ENCODE measurements at places on chromosomes 1 and 21.

- DNase-seq, result no peak
Measured at GRCh38 chr1:201599548-201599947, 60.6 kb downstream of the NAV1 start.

DNA sequence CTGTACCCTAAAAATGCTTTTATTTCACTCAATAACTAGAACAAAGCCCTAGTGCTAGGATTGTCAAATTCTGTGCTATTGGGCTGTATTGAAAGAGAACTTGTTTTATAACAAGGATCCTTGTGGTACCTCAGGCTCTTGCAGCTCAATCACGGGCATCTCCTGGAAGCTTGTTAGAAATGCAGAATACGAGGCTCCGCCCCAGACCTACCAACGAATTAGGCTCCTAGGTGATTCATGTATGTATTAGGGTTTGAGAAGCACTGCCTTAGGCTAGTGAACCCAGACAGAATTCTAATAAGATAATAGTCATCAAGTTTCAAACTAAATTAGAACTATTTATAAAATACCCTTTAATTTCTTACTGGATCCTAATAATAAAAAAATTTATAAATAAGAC, 45.6 kb downstream of the ZZZ3 start:
- no peak for DNase-seq

DNA sequence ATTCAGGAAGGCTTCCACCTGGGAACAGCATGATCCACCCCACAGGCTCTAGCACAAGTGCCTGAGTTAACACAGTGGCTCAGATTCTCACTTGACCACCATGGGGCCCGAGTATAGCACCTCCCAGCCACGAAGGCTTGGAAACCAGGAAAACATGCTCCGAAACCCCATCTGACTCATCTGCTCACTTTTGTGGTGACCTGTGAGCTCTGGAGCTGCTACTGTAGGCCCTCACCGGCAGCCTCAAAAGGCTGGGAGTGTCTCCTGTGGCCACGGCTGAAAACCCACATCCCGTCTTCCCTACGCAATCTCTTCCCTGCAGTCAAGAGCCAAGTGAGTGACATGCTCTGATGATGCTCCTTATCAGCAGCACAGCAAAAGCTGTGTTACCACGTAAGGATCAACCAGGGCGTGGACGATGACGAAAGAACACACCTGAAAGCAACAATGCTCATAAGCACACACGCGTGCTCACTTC, 81.4 kb downstream of the TGFBR3 start:
- peak; percentile 78 for DNase-seq

- no peak for DNase-seq
Measured at GRCh38 chr1:184457500-184457899, 70.7 kb downstream of the C1orf21 start.

DNA sequence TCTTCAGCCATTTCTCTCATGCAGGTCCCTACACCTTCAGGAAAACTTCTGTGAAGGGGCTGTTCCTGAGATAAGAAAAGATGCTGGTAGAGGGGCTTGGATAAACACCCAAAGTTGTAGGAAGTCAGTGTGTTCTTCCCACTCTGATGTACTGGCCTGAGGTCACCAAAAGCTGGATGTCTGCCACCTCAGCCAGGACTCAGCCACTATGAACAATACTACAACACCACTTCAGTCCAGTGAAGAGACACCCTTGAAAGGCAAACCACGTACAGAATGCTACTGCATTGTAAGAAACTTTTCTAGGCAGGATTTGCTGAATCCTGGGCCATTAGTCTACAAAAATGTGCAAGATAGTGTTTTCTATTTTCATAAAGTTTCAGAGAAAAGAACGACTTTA, 2.4 kb downstream of the PTPN14 start:
- DNase-seq, result no peak

DNA sequence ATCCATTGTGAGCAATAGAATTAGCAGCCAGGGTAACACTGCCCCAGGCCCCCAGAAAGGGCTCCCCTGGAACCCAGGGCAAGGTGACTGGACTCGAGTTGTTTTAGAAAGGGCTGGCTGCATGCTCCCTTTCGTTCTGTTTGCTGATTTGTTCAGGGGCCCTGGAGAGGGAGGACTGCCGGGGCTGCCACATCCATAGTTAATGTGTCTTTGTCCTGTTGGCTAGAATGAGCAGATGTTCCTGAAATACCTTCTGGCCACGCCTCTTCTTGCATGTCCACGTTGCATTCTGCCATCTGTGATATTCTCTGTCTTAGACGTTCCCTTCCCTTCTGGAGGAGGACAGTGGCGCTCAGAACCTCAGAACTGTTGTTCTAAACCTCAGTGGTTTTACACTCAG, 118.8 kb downstream of the AJAP1 start:
- DNase-seq, result no peak

- no peak for DNase-seq
Measured at GRCh38 chr21:16891821-16892220, 621.0 kb upstream of the CXADR start.

GRCh38 chr1:199472978-199473377, 554.5 kb upstream of the NR5A2 start:
- no peak for DNase-seq

DNA sequence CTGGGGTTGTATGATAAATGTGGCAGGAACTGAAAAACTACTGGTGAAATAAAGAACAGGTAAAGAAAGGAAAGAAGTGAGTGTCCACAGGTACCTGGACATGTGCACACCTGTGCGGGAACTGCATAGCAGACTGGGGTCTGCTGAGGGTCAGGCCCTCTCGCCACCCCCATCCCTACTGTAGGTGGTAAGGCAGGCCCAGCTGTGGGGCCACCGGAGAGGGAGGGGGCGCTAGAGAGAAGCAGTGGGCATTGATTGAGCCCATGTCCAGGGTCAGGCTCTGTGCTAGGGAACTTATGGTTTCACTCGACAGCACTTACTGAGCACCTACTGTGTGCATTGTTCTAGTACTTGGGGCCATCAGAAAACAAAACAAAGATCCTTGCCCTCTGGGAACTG, 400.5 kb downstream of the MATN1 start:
- no peak for DNase-seq

DNA sequence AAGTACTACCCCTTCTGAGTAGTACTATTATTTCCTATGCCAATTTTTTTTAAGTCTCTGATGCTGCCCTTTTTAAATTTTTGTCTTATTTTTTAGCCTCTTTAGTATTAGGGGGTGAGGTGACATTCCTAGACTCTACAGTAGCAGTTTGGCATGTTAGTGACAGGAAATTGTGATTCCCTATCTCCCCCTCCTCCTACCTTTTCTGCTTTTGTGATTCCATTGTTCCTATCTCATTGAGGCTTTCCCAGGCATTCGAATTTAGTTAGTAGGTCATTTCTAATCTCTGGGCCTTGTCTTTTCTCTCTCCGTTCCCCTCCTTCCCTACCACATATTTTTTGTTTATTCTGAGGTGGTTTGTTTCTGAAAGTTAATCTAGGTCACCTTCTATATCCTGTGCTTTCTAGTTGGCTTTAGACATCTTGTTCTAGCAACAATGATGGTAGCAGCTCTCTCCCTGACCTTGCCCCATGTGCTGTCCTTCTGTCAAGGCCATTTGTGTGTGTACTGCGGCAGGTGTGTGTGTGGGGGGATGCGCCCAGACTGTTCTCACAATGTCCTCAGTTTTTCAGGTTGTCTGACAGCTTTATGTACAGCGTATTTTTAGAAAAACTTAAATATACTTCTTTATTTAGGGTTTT, 21.5 kb downstream of the SEMA6C start:
- no peak for DNase-seq

- DNase-seq, result no peak
Measured at GRCh38 chr21:41024746-41025254, 143.2 kb upstream of the BACE2 start.

DNA sequence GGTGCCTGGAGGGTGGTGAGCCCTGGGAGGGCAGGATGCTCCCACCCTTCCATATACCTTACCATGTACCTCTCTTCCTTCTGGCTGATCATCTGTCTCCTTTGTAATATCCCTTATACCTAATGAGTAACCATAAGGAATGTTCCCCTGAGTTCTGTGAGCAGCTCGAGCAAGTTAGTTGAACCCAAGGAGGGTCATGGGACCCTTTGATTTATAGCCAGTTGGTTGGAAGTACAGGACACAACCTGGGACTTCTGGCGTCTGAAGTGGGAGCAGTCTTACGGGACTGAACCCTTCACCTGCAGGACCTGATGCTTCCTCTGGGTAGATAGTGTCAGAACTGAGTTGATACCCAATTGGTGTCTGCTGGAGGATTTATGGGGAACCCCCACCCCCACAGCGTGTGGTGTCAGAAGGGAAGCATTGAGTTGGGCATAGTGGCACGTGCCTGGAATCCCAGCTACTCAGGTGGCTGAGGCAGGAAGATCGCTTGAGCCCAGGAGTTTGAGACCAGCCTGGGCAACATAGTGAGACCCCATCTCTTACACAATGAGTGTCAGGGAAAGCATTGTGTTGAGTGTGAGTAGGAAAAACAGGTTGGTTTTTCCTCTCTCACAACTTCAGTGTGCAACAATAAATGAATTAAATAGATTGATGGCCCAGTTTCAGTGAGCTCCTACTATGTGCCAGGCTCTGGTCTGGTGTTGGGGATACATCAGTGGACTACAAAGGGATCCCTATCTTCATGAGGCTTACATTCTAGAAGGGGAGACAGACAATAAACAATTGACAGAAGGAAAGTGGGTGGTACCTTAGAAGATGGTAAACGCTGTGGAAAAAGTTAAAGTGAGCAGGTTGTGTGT, 16.0 kb downstream of the DNAJC16 start:
- no peak for DNase-seq

- DNase-seq, result no peak
Measured at GRCh38 chr1:177848577-177848976, 121.3 kb downstream of the SEC16B start.

DNA sequence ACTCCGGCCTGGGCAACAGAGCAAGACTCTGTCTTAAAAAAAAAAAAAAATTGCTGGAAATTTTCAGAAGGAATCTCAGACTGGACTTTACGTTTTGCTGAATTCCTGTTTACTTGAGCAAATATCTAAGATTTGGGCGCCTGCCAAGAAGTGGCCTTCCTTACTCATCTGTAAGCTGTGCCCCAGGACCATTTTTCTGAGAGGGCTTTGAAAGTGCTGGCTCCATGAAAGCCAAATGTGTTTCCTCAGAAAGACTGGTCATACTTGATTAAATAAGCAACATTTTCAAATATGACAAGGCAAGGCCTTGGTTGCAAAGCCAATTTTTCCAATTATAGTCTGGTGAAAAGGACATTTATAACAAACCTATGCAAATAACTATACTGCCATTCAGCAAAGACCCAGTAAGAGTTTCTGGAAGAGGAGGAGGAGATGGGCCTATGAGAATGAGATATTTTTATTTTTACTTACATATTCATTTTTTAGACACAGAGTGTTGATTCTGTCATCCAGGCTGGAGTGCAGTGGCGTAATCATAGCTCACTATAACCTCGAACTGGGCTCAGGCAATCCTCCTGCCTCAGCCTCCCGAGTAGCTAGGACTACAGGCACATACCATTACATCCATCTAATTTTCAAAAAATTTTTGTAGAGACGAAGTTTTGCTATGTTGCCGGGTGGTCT, 56.3 kb upstream of the HTR1D start:
- DNase-seq, result peak; percentile 22

DNA sequence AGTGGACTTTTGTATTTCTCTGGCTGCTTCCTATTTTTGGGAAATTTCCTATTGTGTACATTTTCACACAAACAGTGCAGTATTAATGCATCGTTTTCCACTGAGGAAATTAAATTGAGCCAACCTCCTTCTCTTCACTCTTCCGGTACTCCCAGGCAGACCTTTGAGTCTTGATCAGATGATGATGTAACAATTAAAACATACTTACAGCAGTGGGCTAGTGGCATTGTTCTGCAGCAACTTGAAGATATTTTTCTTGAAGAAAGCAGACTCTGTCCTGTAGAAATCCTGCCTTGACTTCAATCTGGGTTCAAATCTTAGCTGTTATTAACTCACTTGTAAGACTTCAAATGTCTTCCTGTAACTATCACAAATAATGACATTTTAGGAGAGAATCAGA, 19.0 kb upstream of the TMEM200B start:
- no peak for DNase-seq

- DNase-seq, result no peak
Measured at GRCh38 chr1:119715542-119715941, 3.8 kb downstream of the PHGDH start.

DNA sequence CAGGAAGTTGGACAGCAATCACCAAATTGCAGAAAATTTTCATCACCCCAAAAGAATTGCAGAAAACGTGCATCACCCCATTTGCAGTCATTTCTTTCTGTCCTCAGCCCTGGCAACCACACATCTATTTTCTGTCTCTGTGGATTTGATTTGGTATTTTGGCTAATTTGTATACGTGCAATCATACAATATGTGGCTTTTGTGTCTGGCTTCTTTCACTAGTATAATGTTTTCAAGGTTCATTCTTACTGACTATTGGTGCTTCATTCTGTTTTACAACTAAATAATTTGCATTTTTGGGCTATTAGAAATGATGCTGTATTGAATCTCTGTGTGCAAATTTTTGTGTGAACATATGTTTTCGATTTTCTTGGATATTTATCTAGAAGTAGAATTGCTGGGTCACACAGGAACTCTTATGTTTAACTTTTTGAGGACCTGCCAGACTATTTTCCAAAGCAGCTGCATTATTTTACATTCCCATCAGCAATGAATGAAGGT, 24.8 kb upstream of the PRDM2 start:
- no peak for DNase-seq

GRCh38 chr21:36916718-36917117, 49.8 kb downstream of the HLCS start:
- no peak for DNase-seq

DNA sequence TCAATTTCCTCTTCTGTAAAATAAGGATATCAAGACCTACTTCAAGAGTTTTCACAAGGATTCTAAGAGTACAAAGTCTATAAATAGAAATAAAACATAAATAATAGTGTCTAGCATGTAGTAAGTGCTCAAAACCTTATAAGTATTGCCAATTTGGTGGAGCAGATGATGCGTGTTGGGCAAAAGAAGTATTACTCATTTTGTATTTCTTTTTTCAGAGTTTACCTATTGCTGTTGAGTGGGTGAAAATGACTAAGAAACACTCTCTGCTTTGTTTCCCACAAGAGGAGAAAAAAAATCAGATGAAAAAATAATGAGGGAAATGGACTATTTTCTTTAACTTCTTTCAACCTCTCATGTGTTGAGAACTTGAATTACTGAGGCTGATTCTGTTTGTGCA, 103.3 kb upstream of the KCNK2 start:
- no peak for DNase-seq

DNA sequence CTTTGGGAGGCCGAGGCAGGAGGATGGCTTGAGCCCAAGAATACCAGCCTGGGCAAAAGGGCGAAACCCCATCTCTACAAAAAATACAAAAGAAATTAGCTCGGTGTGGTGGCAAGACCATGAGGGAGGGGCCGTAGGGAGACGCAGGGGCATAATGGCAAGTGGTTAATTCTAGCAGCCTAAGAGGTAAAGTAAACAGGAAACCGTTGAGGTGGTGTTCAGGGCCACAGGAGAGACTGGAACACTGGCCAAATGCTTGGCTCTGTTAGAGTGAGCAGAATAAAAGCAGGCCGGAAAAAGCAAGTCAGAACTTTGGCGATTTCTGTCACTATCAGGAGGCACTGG, 89.2 kb downstream of the RIPK4 start:
- no peak for DNase-seq

GRCh38 chr21:33834801-33835500, 80.7 kb downstream of the ATP5PO start:
- no peak for DNase-seq

GRCh38 chr1:4108331-4108730, 208.3 kb upstream of the C1orf174 start:
- DNase-seq, result peak; percentile 1
